AG09319 (cell line): ENCODE measurements at places on chromosomes 4 and X.

DNA sequence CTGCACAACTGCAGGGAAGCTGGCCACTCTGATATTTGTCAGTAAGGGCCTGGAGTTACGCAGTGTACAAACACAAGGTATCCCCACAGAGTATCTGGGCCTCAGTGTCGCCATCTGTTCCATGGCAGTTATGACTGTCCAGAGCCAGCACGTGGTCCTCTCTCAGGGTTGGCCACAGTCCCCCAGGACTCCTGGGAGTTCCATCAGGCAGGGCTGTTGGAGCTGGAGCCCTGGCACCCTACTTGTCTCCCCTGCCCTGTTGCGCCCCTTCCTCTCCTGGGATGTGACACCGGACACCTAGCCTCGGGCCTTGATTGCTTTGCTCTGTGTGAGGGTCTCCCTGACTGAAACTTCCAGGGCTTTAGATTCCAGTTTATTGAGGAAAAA, 8.4 kb downstream of the HTRA3 start:
- no peak for DNase-seq

DNA sequence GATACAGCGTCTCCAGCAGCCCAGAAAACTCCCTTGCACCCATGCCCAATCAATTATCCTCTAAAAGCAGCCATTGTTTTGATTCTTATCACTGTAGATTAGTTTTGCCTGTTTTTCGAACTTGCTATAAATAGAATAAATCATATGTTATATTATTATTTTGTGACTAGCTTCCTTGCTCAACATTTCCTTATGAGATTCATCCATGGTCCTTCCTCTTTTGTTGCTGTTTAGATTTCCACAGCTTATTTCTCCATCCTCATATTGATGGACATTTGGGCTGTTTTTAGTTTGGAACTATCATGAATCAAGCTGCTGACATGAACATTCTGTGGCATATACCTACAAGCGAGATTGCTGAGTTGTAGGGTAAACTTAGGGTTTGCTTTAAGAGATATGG, 595.3 kb downstream of the BCOR start:
- DNase-seq, result no peak

- no peak for DNase-seq
Observed at GRCh38 chr4:14652522-14652921, 349.8 kb upstream of the CPEB2 start.

DNA sequence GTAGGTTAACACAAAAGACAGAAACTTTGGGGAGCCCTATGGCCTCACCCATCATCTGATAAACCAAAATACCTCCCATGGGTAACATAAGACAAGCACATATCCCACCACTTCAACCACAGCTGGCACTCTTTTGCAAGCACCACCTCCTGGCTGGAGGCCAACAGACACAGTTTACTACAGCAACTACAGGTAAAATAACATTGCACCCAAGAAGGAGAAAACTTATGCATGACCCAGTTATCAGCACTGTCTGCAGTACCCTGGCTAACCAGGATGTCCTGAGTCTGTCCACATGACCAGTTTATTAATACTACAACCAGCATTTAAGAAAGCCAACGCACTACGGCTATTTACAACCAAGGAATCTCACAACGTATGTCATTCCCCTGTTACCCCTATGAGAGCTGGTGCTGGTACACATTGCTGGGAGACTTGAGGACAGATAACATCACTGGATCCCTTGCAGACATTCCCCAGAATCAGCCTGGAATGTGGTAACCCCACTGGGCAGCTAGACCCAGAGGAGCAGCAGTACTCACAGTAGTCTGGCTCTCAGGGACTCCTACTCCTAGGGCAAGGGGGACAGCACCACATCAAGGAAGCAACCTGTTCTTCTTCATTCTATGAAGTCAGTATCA, 32.0 kb downstream of the ELF2 start:
- DNase-seq, result no peak

DNA sequence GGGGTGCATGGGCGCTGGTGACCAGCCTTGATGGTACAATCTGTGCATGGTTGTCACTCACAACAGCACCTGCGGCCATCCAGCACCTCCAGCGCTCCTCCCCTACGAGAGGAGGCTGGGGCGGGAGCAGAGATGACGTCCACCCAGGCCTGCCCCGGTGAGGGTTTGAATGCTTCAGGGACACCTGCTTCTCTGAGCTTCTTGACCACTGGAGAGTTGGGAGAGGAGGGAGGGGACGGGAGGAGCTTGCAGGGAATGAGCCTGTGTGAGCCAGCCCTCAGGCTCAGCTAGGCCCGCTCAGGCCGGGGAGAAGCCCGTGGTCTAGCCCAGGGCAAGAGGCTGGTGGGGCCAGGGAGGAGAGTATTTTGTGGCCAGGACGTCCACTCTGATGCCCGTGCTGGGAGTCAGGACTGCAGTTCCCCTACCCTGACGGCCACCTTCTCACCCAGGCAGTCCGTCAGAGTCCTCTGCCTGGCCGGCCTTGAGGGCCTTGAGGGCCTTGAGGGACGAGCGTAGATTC, 59.2 kb downstream of the CPZ start:
- DNase-seq, result no peak

GRCh38 chr4:52833941-52834525, 28.1 kb upstream of the RASL11B start:
- no peak for DNase-seq

DNA sequence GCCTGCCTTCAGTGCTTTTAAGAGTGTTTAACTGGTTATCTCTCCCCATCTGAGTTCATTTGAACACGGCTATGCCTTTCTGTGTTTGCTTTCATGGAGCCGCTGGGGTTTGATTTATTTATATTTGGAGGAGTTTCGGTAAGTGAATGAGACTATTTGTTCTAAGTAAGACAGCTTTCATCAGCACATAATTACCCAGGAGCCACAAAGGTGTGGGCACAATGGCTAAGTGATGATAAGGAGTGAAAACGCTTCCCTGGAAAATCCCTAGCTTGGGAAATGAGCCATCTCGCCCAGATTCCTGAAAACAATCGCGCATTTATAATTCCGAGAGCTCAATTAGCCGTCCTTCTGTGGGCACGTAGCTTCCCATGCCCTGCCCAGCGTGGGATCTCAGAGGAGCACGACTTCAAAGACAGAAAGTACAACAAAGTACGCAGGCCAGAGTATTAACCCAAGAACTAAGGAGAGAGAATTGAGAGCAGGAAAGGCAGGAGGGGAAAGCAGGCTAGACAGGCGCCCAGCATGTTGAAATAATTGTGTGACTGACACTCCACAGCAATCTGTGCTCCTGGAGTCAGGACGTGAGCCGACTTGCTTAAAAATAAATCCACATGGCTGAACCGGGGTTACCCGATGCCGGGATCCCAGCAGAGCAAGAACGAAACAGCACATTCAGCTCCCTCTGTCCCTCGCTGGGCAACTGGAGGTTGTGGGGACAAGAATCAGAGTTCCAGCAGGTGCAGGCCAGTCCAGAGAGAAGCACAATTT, 99.0 kb downstream of the DHRSX start:
- no peak for DNase-seq

GRCh38 chr4:10020871-10021652, at the start of gene SLC2A9:
TSS of gene SLC2A9 (minus strand) at chr4:10021497. CDS start at chr4:10021429, 68 bp downstream.
- no peak for DNase-seq

DNA sequence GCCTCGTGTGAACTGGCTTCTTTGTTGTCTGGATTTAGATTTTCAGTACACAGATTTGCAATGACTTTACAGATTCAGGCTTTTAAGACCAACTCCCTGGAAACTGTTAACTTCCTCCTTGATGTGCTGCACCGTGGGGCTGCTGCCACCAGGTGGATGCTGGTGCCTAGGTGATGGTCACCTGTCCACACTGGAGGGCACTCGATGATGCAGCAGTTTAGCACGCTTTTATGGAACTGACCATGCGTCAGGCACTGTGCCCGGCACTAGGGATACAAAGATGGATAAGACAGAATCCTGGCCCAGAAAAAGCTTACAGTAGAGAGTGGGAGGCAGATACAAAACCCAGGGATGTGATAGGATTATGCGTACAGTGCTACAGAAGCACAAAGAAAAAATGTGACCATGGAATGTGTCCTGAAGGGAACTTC, 180.7 kb downstream of the CEP135 start:
- DNase-seq, result no peak

GRCh38 chr4:16952896-16953630, 54.6 kb upstream of the LDB2 start:
- no peak for DNase-seq

GRCh38 chr4:3853388-3854035, 87.3 kb downstream of the ADRA2C start:
- DNase-seq, result no peak

- DNase-seq, result no peak
Observed at GRCh38 chr4:1470393-1470670, 64.1 kb upstream of the NKX1-1 start.

DNA sequence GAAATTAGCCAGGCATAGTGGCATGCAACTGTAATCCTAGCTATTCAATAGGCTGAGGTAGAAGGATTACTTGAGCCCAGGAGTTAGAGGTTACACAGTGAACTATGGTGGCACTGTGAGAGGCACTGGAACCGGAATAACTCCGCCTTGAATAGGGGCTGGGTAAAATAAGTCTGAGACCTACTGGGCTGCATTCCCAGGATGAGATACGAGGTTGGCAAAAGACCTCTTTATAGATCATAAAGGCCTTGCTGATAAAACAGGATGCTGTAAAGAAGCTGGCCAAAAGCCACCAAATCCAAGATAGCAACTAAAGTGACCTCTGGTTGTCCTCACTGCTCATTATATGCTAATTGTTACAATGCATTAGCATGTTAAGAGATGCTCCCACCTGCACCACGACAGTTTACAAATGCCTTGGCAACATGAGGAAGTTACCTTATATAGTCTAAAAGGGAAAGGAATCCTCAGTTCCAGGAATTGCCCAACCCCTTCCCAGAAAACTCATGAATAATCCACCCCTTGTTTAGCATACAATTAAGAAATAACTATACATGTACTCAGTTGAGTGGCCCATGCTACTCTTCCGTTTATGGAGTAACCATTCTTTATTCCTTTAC, 88.6 kb downstream of the CENPC start:
- no peak for DNase-seq

DNA sequence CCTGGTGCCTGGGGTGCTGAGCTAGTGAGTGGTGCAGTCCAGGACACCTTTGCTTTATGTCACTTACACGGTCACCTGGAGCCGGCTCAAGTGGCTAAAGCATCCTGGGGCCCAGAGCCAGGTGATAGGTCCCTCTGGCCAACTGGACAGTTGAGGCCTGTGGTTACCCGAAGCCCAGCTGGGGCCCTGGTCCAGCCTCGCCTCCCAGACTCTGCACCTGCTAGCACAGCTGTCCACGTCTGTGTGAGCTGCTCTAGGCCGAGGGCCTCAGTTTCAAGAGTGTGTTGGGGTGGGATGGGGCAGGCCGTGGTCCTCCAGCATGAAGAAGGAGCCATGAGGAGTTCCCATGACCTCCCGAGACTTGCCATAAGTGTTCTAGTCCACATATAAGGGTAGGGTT, 7.7 kb upstream of the ADD1 start:
- no peak for DNase-seq

- DNase-seq, result no peak
Observed at GRCh38 chr4:138897811-138898226, 117.8 kb upstream of the NOCT start.

DNA sequence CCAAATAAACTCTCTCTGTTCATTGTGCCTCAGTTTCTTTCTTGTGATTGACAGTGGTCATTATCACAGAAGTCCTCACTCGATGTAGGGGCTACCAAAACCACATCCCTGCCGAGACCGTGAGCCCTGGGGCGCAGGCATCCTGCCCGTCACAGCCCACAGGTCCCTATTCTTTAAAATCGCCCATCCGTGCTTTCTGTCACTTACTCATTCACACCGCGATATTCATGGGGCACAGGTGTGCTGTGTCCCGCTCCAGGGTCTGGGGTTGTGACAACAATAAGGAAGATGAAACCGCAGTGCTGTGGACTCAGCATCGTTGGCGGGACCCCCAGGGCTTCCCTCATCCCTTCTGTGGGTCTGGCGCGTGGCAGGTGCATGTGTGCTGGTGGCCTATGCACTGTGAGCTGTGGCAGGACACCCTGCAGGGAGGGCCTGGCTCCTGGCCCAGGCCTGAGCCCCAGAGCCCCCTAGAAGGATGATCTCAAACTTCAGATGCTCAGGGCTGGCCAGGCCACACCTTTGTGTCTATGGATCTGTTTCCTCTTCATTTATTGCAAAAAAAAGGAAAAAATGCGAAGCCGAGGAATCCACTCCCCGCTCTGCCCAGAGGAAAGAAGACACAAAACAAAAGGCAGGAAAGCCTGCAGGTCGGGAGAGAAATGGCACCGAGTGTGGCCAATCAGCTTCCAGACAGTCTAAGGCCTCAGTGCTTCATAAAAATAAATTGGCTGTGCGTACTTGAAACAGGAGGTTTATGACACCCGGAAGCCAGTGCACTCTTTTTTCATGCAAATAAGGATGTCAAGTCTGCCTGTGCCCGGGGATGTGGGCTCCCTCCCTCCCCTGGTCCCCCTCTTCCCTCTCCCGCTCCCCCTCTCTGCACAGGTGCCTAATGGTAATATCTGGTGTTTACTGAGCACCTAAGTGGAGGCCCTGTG, 109.5 kb upstream of the ADRA2C start:
- DNase-seq, result no peak

GRCh38 chrX:47596256-47596655, 14.0 kb downstream of the TIMP1 start:
- DNase-seq, result no peak

DNA sequence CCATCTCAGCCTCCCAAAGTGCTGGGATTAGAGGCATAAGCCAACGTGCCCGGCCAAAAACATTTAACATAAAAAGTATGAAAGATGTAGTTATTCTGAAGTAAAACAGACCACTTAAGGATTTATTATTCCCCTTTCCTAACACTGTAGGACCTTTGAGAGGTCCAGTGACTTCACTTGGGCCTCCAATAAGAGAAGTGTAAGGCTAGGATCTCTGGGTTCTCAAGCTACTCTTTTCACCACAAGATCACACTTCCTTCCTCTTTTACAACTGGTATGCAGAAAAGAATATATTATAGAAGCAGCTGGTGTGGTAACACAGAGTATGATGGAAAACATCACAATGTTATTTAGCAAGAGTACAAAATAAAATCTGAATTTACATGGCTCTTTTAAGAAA, 30.2 kb upstream of the CCNG2 start:
- DNase-seq, result no peak

- no peak for DNase-seq
Observed at GRCh38 chr4:16687011-16687410, 211.4 kb downstream of the LDB2 start.

GRCh38 chrX:46812445-46812844, 24.4 kb upstream of the RP2 start:
- DNase-seq, result no peak

GRCh38 chrX:69067841-69068240, 97.4 kb downstream of the PJA1 start:
- no peak for DNase-seq

- no peak for DNase-seq
Observed at GRCh38 chr4:4642496-4643000, 100.7 kb upstream of the STX18 start.

DNA sequence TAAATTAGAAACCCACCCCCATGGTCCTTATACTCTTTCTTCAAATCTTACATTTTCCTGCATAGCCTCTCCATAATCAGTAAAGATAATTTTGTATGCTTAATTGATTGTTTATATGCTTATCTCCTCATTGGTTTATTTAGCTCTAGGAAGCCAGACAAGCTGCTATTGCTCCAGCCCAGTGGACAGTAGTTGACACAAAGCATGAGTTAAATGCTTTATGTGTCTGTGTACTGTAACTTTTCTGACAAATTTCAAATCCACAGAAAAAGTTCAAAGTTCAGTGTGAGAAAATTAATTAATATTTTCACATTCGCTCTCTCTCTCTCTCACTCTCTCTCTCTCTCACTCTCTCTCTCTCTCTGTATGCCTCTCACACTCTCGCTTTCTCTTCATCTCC, 181.7 kb downstream of the GABRB1 start:
- no peak for DNase-seq

GRCh38 chr4:128371876-128372275, 84.3 kb upstream of the PGRMC2 start:
- no peak for DNase-seq

GRCh38 chr4:52425751-52426326, 233.3 kb downstream of the USP46 start:
- DNase-seq, result no peak
